Stimulated activated CD8-positive, alpha-beta memory T cell treated with anti-CD3 and anti-CD28 coated beads, Interleukin-2, amount 100 ng/mL, for 1 hour (primary cell): ENCODE measurements at places on chromosomes 5 and 9.

GRCh38 chr5:153486771-153487170 lies 3.7 kb upstream of the GRIA1 start:
- DNase-seq: no peak

DNA sequence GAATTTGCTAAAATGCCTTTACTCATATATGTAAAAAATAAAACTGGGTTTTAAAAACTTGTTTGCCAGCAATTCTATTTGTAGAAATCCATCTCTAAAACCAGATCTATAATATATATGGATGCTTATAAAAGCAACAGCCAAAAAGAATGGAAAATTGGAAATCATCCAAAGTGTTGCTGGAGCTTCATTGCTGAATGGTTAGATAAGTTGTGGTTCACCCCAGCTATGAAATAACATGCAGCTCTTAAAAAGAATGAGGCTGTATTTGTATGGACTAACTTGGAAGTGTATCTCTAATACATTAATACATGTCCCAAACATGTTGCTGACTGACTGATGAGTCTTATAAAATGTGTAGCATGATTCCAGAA lies 76.2 kb downstream of the STK10 start:
- DNase-seq: no peak

DNA sequence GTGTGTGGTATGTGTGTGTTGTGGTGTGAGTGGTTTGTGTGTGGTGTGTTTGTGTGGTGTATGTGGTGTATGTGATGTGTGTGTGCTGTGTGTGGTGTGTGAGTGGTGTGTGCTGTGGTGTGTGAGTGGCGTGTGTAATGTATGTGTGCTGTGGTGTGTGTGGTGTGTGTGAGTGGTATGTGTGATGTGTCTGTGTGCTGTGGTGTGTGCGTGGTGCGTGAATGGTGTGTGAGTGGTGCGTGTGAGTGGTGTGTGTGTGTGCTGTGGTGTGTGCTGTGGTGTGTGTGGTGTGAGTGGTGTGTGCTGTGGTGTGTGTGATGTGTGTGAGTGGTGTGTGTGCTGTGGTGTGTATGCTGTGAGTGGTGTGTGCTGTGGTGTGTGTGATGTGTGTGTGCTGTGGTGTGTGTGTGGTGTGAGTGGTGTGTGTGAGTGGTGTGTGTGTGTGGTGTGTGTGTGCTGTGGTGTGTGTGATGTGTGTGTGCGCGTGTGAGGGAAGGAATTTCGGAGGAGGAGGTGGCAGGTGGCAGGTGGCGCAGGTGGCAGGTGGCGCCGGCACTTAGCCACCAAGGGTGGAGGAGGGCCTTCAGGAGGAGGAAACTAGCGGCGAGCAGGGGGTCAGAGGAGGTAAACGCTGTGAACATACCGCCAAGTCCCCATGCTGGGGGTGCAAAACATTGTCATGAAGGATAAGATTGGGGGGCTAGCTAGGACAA lies 191.8 kb downstream of the MELK start:
- DNase-seq: no peak

DNA sequence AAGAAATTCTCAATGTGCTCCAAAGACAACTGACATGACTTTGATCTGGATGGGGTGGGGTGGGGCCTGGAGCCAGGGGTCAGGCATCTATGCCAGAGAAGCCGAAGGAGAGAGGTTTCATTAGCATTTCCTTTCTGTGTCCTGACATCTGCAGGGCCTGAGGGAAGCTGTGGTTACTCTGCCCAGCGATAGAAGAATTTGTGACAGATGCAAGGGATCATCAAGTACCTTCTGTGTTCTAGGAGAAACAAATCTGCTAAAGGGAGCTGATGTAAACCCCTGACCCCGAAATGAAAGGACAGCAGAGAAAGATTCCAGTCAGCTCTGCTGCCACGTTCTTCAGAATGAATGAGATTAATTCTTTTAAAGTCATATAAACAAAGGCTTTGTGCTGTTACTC lies 335.7 kb downstream of the PRELID2 start:
- DNase-seq: no peak

GRCh38 chr9:5893591-5894236 lies 3.0 kb downstream of the MLANA start:
- no peak for DNase-seq
